ENCODE measurements at places on chromosomes 6 and 20.

DNA sequence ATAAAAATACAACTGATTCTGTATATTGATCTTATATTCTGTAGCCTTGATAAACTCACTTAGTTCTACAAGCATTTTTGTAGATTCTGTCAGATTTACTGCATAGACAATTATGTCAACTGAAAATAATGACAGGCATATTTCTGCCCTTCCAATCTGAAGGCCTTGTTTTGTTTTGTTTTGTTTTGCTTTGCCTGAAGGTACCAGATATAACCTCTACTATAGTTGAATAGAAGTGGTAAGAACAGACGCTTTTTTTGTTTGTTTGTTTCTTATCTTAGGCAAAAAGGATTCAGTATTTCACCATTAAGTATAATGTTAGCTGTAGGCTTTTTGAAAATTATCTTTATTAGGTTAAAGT is 64.6 kb upstream of the RSPO3 start:
- DNase-seq: no peak

- no peak for DNase-seq
Measured at GRCh38 chr6:69820018-69820417, 23.2 kb upstream of the LMBRD1 start.

GRCh38 chr6:43013097-43013842 is 476 bp downstream of the MEA1 start:
- DNase-seq: no peak

DNA sequence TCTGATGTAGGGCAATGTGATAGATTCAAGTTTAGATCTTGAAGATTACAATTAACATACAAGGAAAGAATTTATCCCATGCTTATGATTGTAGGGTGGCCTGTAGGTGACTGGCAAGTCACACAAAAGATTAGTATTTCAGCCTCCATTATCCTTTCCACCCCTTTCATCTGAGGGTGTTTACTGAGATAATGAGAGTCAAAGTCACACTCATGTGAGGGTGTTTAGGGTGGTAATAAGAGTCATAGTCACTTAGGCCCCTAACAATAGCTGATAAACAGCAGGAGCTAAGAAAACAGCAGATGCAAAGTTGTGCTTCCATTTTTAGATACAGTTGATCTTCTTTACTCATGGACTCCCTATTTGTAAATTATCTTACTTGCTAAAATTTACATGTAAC is 11.4 kb downstream of the FAM184A start:
- DNase-seq: no peak

DNA sequence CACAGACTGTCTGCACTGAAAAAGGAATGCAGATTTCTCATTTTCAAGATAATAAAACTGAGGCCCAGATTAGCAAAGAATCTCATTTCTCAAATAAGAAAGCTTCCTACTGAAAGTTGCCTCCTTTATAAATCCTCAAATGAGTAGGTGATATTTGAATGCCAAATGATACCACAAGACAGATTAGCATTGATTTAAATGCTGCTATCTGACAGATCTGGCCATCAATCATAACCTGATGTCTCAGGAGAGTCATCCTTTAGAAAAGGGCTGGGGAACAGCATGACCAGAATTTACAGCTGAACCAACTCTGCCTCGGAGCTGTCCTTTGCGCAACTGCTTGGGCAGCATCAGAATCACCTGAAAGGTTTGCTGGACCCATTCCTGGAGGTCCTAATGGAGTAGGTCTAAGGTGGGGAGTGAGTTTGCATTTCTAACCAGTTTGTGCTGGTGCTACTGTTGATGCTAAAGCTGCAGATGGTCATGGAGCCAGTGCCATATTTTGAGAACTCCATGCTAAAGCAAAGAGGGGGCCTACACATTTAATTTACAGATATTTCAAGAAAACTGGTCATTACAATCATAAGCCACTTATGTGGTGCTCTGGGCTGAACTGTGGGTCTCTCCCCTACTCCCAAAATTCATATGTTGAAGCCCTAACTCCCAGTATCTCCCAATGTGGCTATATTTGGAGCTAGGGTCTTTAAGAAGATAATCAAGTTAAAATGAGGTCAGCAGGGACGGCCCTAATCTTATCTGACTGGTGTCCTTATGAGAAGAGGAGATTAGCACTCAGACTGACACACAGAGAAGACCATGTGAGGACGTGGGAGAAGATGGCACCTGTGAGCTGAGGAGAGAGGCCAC is 295.5 kb upstream of the JARID2 start:
- no peak for DNase-seq

GRCh38 chr6:44245391-44245911 is 1.4 kb upstream of the HSP90AB1 start:
- no peak for DNase-seq

DNA sequence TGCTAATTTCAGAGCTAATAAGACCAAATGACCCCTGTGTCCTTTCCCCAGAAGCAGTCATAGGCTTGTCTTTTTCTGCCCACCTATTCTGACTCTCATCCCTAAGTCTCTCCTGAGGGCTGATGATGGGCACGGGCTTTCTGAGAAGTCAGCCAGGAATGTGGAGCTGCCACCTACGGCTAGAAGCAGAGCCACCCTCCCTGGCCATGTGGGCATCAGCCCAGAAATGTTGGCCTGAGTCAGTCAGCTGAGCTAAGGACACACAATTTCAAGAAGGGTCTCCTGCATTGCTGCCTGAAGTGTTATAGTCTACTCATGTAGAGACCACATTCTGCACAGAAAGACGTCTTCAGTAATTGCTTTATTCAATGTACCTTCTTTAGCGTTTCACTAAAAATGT is 17.1 kb downstream of the MYLIP start:
- DNase-seq: no peak

DNA sequence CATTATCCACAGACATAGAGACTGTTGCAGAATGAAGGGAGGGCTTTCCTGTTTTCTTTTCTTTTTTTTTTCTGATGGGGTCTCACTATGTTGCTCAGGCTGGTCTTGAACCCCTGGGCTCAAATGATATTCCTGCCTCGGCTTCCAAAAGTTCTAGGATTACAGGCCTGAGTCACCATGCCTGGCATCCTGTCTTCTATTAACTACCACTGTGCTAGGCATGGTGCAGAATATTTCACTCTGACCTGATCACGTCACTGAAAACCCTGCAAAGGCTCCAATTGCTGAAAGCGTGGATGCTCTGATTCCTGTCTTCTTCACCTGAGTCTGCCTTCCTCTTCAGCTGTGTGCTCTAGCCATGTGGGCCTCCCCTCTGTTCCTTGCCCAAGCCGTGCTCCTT is 8.5 kb upstream of the DNMT3B start:
- DNase-seq: no peak

DNA sequence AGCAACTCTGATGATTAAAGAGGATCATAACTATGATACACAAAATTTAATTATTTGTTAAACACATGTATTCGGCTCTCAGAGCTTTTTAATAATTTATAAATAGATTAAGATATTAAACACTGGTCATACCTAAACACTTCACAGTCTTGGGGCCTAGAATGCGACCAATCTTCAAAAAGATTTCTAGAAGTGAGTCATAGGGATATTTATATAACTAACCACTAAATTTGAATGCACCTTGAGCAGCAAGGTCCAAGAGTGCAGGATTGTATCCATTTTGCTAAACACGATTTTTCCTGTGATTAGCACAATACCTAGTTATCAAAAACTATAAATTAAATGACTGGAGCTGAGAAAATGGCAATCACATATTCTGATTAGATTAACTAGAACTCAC is 709.3 kb downstream of the EPHA7 start:
- no peak for DNase-seq

DNA sequence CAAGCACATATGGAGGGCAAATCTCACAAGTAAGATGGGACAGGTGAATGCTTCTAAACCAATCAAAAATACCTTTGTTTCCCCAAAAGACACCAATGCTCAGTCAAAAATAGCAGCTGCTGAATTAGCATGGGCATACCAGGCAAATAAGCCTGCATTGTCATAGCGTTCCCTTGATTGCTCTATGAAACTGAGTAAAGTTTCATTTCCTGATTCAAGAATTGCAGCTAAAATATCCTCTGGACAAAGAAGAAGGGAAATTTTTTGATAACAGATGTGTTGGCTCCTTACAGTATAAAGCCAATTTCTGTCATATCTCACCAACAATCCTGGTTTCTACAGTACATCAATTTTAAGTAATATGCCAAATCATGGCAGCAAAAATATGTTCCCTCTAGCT is 3.3 kb upstream of the TMEM14A start:
- no peak for DNase-seq

DNA sequence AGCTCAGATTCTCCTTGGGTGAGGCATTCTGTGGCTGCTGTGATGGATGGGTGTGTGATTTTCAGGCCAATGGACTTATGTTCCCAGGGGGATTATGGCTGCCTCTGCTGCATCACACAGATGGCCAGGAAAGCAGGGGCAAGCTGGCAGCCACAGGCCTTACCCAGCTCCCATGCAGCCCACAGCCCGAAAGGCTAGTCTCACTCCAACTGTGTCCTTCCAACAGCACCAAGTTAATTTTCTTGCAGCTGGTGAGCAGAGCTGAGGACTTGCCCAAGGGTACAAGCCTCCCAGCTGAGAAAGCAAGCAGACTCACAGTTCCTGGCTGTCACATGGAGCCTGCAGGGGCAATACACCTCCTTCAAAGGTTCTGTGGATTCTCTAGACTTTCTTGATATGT is 155.2 kb upstream of the KHDRBS2 start:
- DNase-seq: no peak

DNA sequence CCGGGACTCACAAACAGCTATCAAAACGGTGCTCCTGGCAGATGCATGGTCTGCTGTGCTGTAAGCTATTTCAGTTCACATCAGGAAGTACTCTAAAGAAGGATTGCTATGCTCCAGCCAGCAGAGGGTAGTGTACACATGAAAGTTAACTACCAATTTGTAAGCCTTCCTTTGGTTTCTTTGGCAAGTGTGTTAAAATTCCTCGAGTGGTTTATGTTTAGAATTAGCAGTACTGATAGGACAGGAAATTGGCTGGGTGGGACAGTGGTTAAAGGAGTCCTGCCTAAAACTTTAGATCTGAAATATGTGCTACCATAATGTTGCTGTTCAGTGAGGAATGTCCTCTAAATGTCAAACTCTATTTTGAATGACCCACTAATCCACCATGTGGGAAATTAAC is 47.4 kb downstream of the TRMT11 start:
- no peak for DNase-seq

GRCh38 chr20:24838546-24839535 is 110.2 kb upstream of the CST7 start:
- no peak for DNase-seq

DNA sequence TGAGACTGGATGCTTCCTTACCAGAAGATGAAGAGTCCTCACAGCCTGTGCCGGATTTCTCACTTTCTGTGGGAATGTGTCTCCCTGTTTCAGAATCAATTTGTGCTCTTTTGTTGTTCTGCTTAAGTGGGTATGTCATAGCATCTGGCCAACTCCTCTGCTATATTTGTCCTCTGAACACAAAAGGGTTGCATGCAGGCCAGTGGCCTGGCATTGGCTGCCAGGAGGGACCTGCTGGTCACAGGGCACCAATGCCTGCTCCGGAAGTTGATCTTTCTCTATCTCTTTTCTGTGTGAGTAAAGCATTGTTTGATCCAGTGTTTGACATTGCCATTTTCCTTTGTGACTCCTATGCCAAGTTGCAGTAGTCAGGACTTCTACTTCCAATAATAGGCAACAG is 47.8 kb downstream of the JARID2 start:
- DNase-seq: no peak

- no peak for DNase-seq
Measured at GRCh38 chr6:159203304-159204005, 34.3 kb downstream of the FNDC1 start.

DNA sequence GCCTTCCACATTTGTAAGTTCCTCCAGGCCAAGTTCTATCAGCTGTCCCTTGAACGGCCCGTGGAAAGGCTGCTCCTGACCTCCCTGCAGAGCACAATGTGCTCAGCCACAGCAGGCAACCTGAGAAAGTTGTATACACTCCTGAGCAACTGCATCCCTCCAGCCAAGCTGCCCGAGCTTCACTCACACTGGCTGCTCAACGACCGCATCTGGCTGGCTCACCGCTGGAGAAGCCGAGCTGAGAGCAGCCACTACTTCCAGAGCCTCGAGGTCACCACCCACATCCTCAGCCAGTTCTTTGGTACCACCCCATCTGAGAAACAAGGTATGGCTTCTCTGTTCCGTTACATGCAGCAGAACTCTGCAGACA is 2.1 kb downstream of the ZSWIM1 start:
- no peak for DNase-seq

DNA sequence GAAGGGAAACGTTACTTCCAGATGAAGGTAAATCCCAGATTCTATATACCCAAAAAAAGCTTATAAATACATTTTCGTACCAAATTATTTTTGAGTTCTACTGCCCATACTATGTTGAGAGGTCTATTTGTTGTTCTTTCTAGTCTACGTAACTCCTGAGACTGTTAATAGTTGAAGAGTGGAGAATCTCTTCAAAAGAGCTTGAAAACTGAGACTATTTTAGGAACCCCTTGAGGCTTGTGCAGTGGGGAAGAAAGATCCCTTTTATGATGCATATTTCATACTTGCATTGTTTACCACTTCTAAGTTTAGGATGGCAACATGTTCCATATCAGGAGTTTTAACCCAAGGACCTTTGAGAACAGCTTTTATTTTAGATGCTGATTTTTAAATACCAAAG is 245.0 kb downstream of the TMEM242 start:
- DNase-seq: no peak

Measured in NCI-H1092 (cell line).